Stimulated activated CD4-positive, alpha-beta T cell treated with anti-CD3 and anti-CD28 coated beads, TNF-alpha, amount 100 ng/mL, for 24 hours (primary cell): ENCODE measurements at places on chromosomes 12 and 14.

DNA sequence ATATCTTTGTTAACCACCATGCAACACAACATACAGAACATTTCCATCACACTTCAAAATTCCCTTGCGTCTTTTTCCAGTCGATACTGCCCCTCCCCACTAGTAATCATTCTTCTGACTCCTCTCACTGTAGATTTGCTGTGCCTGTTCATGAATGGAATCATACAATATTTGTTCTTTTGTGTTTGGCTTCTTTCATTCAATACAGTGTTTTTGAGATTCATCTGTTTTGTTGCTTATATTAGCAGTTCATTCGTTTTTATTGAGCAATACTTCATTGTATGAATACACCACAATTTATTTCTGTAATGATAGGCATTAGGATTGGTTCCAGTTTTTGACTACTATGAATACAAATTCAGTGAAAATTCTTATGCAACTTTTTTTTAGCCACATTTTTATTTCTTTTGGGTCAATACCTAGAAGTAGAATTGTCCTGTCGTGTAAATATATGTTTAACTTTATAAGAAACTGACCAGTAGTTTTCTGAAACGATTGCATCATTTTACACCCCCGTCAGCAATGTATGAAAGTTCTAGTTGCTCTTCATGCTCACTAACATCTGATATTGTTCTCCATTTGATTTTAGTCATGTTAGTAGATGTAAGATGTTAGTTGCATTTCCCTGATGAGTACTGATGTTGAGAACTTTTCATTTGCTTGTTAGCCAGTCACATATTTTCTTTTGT is 127.5 kb downstream of the TGFB3 start:
- no peak for DNase-seq

GRCh38 chr12:66065150-66065549 is 65.4 kb downstream of the LLPH start:
- no peak for DNase-seq

DNA sequence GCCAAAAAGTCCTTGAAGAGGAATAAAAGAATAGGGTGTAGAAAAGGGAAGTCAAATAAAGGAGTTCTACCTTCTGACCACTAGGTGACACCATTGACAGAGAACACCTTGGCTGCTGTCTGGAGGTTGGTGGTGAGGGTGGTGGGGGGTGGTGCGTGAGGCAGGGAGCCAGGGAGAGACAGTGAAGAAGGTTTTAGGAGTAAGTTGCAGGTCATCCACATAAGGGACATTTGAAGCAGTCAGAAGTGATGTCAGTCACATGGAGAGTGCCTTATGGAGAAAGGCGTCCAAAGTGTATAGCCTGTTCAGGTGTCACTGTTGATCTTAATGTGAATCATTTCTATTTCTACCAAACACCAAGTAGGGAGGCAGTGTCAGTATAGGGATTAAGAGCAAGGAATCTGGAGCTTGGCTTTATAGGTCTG is 279.3 kb upstream of the DDHD1 start:
- DNase-seq = no peak

DNA sequence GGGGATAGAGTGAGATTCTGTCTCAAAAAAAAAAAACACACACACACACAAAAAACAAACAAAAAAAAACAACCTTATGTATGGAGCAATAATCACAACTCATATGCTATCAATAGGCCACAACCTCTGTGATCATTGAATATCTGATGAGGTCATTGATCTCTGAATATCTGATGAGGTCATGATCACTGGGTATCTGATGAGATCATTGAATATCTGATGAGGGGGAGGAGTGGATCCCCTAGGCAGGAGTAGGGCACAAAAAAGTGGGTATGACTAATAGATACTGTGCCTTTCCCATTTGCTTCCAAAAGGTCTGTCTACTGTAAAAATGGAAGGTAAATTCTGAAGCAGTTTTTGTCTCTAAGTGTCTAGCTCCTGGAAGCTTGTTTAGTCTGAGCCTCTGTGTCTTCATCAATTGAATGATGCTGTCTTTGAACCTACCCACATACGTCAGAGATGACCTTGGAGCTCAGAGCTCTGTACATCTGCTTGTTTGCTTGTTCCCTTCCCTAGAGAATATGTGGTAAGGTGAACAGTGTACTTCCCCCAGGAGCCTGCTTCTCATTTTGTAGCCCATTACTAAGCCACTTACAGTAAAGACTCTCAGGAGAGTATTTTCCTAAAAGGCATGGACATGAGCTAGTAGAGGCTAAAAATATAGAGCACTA is 13.6 kb downstream of the PAH start:
- no peak for DNase-seq

- DNase-seq = no peak
These were observed 7.1 kb upstream of the PNMA1 start for GRCh38 chr14:73721101-73721821.

DNA sequence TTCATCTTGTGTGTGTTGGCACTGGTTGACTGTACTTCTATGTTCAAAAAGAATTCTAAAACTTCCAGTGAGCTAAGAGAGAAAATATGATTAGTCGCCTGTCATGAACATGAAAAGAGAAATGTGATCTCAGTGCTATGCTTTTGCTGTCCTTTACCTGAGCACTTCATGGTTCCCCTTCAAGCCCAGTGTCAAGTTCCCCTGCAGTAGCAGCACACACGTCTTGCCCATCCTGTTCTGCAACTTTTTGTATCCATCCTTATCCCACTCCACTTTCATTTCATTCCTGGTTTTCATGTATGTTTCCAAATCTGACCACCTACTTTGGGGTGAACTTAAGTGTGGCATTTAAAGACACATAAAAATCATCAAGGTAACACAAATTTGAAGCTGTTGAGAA is 848.0 kb upstream of the USP15 start:
- no peak for DNase-seq

DNA sequence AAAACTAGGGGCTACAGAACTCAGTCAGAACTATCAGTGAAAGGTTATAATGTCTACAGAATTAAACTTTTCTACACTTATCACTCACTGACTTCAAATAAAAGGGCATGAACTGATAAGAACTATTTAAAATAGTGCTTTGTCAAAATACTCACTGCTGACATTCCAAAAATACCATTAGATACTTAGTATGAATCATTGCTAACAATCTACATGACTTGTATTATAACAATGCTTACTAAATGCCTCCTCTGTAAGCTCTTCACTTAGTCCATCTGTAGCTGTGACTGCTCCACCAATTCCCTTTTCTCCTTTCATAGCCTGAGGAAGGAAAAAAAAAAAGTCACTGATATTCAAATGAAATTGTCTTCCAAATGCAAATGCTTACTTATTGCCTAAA is 17.0 kb downstream of the NFYB start:
- no peak for DNase-seq

GRCh38 chr12:28543021-28543890 is 353.0 kb downstream of the CCDC91 start:
- DNase-seq = no peak

- DNase-seq = no peak
These were observed 82.8 kb upstream of the CAPRIN2 start for GRCh38 chr12:30837595-30837994.

DNA sequence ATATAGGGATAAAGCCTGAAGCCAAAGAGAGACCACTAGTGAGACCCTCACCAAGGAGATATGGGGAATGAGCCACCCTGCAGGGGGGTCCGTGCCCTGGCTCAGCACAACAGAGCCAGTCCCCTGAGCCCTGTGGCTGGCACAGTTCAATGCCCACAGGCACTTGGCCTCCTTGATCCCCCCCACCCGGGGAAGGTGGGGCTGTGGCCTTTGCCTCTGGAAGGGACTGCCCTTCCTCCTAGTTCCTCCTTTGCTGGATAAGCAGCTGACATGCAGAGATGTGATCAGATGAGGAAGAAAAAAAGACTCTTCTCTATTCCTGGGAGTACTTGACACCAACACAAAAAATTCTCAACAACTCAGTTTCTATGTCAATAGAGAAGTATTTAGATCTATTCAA is 19.9 kb downstream of the TTC7B start:
- no peak for DNase-seq

DNA sequence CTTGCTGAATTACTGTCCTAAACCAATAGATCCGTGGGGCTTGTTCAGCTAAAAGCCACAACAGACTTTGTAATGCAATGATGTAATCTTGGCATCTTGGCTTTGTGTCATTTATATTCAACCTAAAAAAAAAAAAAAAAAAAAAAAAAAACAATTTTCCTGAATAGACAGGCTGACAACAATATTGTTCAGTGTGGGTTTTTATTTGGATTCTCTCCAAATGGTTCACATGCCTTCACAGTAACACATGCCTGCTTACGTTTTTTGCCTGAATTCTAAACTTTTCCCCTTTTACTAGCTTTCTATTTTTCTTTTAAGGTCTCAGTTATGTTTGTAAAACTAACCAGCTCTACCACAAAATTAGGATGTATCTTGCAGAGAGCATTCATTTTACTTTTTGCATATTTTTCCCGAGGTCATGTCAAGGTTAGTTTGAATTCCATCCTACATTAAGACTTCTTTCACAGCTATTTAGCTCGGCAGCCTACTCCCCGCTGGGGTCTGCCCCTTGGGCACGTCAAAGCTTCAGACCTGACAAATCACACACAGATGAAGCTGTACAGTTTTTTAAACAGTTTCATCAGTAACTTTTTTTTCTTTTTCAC is 213.7 kb upstream of the NPAS3 start:
- no peak for DNase-seq

- no peak for DNase-seq
These were observed 339.3 kb downstream of the NRXN3 start for GRCh38 chr14:78509516-78509915.

DNA sequence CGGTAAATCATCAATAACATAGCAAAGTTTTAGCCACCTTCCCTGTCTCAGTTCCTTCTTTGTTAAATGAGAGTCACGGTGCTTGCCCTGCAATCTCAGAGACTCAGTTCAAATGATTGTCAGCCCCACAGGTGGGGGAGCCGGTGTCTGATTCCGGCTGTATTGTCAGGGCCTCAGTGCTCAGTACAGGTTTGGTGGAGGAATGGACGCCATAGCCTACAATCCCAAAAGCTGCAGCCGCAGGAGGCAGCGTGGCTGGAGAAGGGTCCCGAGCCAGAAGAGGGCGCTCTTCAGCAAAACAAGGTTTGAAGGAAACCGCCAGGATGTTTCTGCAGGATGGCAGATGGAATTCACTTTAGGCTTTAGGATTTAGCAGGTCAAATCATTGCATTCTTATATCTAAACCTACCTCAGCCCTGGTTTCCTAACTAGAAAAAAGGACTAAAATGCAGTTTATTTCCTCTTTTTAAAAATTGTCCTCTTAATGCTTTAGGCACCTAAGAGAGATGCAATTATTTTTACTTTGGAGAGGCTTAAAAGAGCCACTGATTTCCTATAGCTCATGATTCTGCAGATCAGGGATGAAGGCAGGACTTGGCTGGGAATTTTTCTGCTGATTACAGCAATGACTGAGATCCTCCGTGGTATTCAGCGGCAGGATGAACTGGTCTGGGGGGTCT is 29.2 kb downstream of the FOS start:
- DNase-seq = peak; percentile 60

DNA sequence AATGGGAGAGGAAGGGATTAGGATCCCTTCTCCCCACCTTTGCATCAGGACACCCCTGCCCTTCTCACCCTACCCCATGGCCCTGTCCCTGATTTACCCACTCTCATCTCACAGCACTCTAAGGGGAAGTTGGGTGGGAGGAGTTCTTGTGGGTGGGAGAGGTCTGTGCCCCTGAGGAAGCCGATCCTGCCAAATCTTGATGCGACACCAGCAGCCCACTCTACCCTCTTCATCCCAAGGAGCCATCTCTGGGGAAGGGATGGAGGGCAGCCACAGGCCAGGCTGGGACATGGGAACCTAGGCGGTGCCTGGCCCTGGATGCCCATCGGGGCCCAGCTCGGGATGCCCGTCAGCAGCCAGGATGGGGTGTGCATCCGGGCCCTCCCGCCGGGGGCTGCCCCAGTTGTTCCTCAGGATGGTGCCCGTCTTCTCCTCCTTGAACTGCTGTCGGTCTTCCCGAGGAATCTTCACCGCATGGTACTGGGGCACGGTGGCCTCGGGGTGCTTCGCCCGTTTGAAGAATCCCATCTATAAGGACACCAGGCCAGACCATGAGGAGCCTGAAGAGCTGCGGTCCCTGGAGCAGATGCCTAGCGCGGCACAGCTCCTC is 22.8 kb downstream of the ITGA7 start:
- no peak for DNase-seq

- no peak for DNase-seq
These were observed 163.5 kb downstream of the AACS start for GRCh38 chr12:125228519-125229260.

GRCh38 chr12:14365294-14366208 is at the start of gene ATF7IP:
Gene ATF7IP (plus strand): TSS chr12:14365682. CDS start chr12:14423916, 58,234 bp downstream.
- peak; percentile 91 for DNase-seq

GRCh38 chr12:130280742-130281141 is 56.9 kb upstream of the PIWIL1 start:
- no peak for DNase-seq

DNA sequence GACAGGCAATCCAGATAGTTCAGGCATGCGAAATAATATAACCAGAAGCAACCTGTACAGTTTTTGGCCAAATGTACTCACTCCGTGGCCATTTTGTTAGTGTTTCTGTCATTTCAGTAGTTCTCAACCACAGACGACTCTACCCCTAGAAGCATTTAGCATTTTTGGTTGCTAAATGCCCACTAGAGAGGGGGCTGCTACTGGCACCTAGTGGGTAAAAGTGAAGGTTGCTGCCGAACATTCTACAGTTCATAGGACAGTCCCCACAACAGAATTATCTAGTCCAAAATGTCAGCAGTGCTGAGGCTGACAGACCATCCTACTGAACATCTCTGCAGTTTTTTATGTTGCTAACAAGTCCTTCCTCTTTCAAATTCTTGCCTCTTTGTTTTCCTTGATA is 107.4 kb downstream of the TSHR start:
- no peak for DNase-seq

GRCh38 chr14:99566390-99567354 is 37.3 kb downstream of the CCDC85C start:
- no peak for DNase-seq

DNA sequence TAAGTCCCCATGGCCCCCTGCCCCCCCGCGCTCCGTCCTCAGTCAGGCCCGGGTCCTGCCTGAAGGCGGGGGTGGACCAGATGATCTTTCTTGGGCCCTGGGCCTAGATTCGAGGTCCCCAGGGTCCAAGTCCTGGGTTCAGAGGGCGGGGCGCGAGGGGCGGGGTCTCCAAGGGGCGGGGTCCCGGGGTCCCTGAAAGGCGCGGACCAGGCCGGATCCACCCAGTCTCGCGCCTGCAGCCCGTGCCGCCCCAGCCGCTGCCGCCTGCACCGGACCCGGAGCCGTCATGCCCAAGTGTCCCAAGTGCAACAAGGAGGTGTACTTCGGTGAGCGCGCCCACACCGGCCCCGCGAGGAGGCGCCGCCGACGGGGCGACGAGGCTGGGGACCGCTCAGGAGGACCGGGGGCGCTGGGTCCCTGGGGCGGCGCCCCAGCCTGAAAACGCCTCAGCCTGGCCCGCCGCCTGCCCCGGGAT is 325 bp downstream of the CRIP1 start:
- DNase-seq = no peak

GRCh38 chr12:124683152-124684124 is 116.0 kb upstream of the NCOR2 start:
- no peak for DNase-seq

DNA sequence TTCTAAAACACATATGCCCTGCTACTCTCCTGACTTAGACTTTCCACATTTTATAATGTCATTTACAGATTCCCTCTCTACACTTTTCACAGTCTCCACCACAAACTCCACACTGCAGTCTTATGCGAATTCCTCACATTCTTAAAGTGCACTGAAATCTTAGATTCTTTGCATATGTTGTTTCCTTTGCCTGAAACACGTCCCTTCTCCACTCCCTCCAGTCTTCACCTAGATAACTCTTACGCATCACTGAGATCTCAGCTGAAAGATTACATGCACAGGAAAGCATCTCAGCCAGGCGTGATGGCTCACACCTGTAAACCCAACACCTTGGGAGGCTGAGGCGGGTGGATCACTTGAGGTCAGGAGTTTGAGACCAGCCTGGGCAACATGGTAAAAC is 3.8 kb upstream of the ARHGAP9 start:
- no peak for DNase-seq
